ENCODE measurements at places on chromosomes 7 and 10.

GRCh38 chr10:113692271-113692670, 12.6 kb downstream of the CASP7 start:
- no peak for DNase-seq

DNA sequence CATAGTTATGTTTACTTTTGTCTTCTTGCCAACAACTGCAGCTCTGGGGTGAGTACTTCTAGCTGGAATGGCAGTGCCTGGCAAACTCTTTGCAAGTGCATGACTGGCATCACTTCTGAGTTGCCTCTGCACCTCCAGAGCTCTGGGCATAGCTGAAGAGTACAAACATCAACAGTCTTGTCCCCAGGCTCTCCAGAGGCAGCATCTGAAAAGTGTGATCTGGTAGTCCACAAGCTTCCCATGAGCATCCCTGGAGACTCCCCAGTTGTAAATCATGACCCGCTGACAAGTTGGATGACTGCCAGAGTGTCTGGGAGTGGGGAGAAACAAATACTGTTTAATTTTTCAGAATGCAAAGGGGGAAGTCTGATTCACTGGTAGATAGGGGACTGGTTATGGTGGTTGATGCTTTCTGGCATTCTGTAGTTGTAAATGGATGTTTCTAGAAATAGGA, 138.9 kb upstream of the CDK13 start:
- DNase-seq: no peak

DNA sequence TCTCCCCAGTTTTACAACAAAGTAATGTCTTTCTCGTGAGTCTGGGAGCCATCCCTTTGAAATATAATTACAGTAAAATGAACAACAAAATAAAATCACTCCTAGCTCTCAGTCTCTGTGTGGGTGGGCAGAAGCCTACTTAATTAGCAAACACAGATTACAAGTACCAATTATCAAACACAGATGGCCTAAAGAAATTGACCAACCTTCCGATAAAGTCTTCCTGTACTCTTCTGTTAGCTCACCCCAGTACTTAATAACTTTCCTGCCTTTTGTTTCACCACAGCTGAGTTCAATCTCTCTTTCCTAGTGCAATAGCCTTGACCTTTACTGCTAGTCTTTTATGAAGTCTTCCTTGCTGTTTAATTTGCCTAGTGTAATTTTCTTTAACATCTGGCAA, 719.2 kb upstream of the MBL2 start:
- DNase-seq: no peak

- DNase-seq: no peak
These were observed 47.2 kb upstream of the RHEB start for GRCh38 chr7:151566897-151567320.

DNA sequence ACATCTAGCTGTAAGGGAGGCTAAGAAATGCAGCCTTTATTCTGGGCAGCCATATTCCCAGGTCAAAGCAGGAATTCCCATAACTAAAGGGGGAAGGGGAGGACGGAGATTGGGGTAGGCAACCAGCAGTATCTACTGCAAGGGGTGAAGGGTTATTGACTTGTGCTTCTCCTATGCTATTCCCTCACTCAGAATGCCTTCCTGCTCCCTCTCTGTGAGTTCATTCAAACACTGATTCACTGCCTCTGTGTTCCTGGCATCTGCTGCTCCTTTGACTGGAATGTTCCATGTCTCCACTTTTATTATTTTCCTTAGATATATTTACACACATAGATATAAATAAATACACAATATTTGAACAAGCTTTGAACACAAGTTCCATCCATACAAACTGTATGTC, 11.1 kb downstream of the HTR7 start:
- DNase-seq: no peak

DNA sequence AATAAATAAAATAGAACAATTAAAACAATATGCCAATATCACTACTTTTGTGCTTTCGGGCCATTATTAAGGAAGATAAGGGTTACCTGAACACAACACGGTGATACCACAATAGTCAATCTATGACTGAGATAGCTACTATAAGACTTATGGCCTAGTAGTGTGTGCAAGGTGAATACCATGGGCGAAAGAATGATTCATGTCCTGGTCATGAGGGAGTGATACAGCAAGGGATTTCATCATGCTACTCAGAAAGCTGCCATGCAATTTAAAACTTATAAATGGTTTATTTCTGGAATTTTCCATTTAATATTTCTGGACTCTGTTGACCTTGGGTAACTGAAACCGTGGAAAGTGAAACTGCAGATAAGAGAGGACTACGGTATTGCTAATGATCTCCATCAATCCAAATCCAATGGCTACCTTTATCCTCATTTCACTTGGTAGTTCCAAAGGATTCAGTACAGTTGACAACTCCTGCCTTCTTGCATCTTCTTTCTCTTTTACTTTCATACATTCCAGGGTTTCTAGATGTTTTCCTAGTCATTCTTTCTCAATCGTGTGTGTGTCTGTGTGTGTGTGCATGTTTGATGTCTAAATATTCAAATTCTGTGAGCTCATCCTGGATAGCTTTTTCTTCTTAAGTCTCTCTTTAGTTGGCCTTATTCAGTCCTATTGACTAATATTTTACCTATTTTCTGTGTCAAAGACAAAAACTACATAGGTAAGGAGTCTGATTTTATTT, 100.5 kb upstream of the MAGI2 start:
- DNase-seq: no peak

DNA sequence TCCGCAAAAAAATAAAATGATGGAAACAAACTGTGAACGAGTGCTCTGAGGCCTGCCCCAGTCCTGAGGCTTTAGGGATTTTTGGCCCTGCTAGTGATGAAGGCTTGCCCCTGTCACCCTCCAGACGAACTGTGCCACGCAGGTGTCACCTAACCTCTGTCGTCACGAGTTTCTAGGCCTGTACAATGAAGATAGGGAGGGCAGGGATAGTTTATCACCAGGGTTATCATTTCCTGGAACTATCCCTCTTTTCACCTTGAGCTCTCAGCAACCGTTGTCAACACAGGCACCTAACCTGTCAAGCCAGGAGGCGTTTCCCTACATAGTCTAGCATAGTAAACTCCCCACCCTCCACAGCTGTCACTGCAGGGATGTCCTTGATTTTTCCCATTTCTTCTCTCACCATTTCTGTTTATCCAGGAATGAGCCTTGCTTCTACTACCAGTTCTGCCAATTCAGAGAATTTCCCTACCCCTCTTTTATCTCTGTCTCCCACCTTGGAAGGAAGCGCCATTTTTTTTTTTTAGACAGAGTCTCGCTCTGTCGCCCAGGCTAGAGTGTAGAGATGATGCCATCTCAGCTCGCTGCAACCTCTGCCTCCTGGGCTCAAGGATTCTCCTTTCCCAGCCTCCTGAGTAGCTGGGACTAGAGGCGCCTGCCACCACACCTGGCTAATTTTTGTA, 2.2 kb upstream of the ACHE start:
- no peak for DNase-seq

DNA sequence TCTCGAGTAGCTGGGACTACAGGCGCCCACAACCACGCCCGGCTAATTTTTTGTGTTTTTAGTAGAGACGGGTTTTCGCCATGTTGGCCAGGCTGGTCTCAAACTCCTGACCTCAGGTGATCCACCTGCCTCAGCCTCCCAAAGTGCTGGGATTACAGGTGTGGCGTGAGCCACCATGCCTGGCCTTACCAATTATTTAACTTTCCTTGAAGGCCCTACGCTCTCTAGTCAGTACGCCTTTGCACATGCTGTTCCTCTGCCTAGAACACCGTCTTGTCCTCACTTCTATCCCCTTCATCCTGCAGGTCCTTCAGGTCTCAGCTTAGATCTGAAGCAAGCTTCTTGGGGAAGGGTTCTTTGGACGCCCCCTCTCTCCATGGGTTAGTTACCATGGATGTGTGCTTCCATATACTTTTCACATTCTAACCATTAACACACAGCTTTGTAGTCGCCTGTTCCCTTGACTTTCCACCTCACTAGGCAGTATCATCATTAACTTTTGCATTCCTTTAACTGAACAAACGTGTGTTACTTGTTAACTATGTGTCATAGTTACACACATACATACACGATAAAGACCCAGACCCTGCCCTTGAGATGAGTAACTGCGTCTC, 592 bp upstream of the ATP6V1F start:
- DNase-seq: no peak

Measured in stimulated activated CD8-positive, alpha-beta memory T cell treated with anti-CD3 and anti-CD28 coated beads, Interleukin-7, amount 100 ng/mL, for 1 hour (primary cell).